ENCODE measurements at places on chromosomes 2 and 18.

DNA sequence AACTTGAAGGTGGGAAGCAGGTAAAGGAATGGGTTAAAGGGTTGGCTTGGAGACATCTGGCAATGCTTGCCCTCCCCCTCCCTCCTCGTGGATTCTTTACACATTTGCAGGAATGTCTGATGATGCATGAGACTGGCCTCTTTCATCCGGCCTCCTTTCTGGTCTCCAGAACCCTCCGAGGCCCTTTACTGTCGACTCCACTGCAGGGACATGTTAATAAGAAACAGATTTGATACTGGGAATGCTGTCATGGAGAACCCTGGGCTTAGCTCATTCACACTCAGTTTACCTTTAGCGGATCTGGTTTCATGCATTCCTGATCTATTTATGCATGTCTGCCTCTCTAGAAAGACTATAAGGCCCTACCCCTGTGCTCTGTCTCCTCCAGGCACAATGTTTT is 238.7 kb downstream of the TGIF1 start:
- DNase-seq, result no peak

- DNase-seq, result no peak
Measured at GRCh38 chr2:159126432-159127022, 158.1 kb downstream of the TANC1 start.

- peak; percentile 30 for DNase-seq
Measured at GRCh38 chr18:14086458-14087231, 45.6 kb downstream of the ZNF519 start.

- DNase-seq, result peak; percentile 17
Measured at GRCh38 chr18:54558609-54559585, 32.1 kb upstream of the DYNAP start.

GRCh38 chr18:70559446-70559845 is 270.6 kb downstream of the SOCS6 start:
- DNase-seq, result no peak

- no peak for DNase-seq
Measured at GRCh38 chr2:124563426-124563825, 538.3 kb downstream of the CNTNAP5 start.

DNA sequence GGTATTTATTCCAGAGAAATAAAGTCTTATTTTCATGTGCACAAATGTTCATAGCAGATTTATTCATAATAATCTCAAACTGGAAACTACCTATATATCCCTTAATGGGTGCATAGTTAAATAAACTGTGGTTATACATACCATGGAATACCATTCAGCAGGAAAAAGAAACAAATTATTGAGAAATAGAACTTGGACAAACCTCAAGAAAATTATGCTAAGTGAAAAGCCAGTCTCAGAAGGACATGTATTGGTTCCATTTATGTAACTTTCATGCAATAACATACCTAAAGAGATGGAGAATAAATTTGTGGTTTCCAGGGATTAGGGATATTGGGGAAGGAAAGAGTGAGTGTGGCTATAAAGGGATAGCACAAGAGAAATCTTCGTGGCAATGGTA is 452.6 kb downstream of the SETBP1 start:
- no peak for DNase-seq

GRCh38 chr18:9984080-9984479 is 70.3 kb downstream of the VAPA start:
- no peak for DNase-seq

GRCh38 chr2:16055848-16056580 is 115.7 kb downstream of the MYCN start:
- DNase-seq, result no peak

DNA sequence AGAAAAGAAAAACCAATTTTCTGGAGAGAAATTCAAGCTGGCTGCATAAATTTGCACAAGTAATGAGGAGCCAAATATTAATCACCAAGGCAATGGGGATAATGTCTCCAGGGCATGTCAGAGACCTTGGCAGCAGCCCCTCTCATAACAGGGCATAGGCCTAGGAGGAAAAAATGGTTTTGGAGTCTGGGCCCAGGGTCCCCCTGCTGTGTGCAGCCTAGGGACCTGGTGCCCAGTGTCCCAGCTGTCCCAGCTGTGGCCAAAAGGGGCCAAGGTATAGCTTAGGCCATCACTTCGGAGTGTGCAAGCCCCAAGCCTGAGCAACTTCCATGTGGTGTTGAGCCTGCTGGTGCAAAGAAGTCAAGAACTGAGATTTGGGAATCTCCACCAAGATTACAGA is 57.1 kb downstream of the SCN7A start:
- DNase-seq, result no peak

- DNase-seq, result no peak
Measured at GRCh38 chr18:23263551-23264235, 128.4 kb downstream of the CABLES1 start.

DNA sequence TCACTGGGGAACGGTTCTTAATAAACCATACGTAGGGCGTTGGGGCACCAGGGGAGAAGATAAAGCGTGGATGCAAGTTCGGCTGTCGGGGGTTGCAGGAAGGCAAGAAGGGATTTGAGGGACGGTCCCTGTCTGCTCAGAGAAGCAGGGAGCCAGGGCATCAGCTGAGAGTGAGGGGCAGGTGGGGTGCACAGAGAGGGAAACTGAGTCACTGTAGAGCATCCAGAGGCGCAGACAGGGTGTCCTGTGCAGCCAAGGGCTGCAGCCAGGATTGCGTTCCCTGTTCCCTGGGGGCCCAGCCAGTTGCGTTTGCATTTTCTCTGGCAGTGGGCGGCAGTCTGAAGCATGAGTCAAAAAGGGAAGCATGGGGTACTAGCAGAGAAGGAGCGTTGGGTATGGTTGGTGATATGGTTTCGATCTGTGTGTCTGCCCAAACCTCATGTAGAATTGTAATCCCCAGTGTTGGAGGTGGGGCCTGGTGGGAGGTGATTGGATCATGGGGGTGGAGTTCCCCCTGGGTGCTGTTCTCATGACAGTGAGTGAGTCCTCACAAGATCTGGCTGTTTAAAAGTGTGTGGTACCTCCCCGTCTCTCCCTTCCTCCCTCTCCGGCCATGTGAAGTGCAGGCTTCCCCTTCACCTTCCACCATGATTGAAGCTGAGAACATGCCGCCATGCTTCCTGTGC is 202.9 kb downstream of the NDUFA10 start:
- DNase-seq, result no peak

DNA sequence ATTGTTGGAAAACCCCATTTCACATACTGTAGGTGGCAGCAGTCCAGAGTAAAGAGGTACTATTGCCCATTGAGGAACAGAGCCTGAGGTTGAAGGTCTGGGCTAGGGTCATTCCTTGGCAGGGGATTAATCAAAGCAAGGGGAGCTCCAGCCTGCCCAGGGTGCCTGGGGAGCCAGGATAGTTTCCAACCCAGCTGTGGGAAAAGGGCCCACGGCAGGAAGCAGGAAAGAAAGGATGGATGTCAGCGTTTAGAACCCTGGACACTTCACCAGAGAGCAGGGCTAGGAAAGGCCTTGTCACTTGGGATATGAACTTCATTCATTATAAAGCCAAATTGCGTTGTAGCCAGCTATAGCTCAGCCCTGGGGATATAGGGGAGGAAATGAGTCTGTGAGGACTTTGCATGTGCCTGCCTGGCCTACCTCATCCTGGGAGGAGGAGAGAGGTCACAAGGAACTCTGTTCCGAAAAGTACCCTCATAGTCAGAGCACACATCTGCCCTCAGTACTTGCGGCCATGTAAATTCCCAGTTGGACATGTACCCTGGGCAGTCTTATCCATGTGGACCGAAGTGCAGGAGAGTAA is 140.2 kb upstream of the COPS8 start:
- no peak for DNase-seq

GRCh38 chr2:237181844-237182243 is 96.2 kb downstream of the COPS8 start:
- no peak for DNase-seq

DNA sequence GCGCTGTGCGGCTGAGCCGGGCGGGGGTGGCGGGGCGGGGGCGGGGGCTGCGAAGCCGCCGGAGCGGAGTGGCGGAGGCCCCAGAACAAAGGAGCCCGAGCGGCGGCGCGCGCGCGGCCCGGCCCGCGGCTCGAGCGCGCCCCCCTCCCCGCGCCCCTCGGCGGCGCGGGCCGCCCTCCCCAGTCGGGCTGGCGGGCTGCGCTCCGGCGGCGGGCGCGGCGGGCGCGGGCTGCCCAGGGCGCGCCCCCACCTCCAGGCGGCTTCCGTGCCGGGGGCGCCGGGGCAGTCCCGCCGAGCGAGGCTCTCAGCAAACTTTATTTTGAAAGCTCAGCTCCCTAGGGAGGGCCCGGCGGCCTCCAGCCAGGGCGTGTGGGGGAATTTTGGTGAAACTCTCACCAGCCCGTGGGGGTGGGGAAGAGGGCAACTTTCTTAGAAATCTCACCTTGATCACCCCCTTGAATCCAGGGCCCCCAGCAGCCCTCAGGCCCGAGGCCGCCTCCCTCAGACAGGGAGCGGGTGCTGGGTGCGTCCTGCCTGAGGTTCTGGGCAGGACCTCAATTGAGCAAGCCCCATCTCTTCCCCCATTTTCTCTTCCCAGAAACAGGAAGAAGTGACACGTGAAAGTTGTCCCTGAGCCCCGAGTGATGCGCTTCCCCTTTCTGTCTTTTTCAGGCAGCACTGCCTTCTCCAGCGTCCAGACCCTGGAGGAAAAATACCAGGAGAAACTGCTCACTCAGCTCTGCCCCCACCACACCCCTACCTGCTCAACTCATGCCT is 786 bp downstream of the TET3 start:
- DNase-seq, result peak; percentile 59

- DNase-seq, result no peak
Measured at GRCh38 chr2:58427572-58428095, 186.5 kb upstream of the FANCL start.

DNA sequence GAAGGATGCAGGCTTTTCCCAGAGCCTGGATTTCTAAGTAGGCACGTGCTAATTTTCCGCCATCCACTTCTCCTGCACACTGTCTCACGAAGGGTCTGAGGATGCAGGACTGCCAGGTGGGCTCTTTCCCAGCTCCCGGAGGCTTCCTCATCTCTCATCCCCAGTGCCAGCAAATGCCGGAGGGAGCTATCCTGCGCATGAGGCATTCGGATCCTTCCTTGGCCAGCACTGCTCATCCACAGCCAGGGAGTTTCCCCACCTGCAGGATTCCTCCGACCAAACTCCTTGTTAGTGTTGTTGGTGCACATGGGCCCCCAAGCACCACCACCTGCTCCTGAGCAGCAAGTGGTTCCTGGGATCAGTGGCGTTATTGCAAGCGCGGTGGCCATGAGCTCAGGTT is 5.0 kb downstream of the CNDP1 start:
- no peak for DNase-seq

DNA sequence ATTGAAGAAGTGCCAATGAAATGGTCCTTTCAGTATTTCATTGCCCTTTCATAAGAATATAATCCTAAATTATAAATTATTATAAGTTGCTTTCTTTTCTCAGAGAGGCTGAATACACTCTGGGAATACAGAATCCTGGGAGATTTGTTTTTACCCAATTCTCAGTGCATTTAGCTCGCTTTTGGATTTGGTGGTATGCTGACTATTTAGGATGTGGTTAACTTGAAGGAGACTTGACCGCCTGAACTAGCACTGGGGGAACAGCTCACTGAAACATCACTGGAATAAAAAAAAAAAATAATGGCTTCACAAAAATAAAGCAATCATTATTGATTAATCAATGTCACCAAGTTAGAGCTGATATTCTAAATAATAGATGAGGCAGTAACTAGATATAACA is 10.2 kb downstream of the TNFAIP6 start:
- no peak for DNase-seq

GRCh38 chr18:60066219-60066975 is 166.6 kb downstream of the PMAIP1 start:
- DNase-seq, result no peak

DNA sequence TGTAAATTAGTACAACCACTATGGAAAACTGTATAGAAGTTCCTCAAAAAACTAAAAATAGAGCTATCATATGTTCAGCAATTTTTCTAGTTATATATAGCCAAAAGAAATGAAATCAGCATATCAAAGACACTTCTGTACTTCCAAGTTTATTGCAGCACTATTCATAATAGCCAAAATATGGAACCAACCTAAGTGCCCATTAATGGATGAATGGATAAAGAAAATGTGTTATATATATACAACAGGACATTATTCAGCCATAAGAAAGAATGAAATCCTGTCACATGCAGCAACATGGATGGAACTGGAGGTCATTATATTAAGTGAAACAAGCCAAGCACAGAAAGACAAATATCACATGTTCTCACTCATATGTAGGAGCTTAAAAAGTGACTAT is 112.6 kb downstream of the MDH1 start:
- no peak for DNase-seq

DNA sequence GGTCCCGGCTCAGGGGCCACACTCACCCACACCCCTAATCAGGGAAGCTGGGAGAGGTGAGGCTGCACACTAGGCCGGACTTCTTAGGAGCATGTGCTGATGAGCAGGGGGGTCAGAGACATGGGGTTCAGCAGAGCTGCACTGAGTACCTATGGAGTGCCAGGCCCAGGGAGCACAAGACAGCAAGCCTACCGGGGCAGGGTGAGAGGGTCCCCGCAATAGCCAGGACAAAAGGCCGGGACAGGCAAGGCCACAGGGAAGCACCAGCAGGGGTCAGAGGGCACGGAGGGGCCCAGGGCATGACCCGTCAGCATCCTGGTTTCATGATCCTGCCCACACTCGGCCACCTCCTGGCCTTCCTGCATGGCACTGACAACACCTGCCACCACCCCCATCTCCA is 73.5 kb downstream of the TNS1 start:
- no peak for DNase-seq

DNA sequence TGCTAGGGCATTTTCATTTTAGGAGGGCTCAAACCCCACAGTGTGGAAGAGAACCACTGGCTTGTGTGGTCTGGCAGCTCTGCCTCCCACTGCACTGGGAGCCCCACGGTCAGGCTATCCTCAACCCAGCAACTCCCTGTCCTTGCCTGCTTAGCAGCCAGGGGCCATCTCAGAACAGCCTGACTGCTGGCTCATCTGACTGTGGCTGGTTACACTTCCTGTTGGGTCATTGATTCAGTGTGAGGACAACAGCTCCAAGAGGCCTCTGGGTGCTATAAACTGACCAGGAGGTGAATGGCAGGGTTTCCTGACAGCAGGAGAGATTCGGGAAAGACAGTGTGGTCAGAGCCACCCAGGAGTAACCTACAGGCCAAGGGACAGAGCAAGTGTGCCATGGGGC is 40.1 kb downstream of the AMER3 start:
- no peak for DNase-seq

DNA sequence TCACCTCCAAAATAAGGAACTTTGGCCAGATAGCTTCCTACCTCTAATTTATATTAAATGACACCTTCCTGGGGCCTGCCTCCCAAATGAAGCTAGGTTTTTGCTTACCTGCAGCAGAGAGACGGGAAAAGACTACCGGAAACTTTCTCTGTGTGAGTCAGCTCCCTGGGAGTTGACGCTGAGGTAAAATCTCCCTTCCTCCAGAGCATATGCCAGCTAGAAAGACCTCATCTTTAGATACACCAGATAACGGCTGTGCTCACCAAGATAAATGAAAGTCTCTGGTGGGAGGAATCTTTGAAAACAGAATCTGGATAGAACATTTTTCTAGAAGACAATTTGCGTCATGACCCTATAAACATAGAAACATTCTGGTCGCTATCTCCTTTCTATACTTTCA is 99.7 kb upstream of the RFX8 start:
- no peak for DNase-seq

- DNase-seq, result no peak
Measured at GRCh38 chr2:36711741-36712314, 15.3 kb downstream of the VIT start.

GRCh38 chr2:13611939-13612338 is 895.2 kb downstream of the TRIB2 start:
- DNase-seq, result no peak

Data from germinal center (tissue), 1 donor.